B cell (primary cell): ENCODE measurements at places on chromosomes 2 and 18.

DNA sequence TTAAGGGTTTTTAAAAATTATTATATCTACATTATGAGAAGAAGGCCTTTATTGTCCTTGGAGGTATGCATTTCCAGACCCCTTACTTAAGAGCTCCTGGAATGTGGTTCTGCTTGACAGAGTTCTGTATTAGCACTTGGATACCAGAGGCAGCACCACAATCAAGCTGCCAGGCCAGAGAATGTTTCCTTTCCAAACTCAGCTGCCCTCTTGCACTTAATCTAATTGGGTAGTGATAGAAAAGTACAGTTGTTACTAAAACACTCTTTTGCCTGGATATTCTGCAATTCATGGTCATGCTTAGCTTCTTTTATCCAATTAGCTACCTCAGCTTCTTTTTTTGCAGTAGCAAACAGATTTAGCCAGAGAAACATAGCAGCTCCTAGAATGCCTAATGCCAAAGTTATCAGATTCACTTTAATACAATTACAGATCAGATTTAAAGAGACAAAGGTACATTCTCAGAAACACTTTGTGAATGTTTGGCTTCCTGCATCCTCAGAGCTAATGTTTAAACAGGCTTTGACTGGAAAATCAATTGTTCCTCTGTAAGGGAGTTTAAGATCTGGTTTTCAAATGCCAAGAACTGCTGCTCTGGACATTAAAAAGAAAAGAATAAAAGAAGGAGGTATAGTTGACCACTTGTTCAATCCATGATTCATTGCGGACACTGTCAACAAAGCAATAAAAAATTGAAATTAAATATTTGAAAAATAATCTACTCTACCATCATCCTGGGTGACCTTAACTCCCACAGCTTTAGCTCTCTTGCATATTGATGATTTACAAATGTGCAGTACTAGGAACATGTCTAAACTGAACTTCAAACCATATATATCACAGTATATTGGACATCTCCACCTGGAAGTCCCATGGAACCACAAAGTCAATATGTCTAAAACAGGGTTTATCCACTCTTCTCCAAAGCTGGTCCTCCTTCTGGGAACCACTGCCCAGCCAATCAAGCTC, 12.8 kb downstream of the NOSTRIN start:
- DNase-seq: no peak

- no peak for DNase-seq
Observed at GRCh38 chr2:81650048-81650971, 1345.8 kb upstream of the LRRTM1 start.

DNA sequence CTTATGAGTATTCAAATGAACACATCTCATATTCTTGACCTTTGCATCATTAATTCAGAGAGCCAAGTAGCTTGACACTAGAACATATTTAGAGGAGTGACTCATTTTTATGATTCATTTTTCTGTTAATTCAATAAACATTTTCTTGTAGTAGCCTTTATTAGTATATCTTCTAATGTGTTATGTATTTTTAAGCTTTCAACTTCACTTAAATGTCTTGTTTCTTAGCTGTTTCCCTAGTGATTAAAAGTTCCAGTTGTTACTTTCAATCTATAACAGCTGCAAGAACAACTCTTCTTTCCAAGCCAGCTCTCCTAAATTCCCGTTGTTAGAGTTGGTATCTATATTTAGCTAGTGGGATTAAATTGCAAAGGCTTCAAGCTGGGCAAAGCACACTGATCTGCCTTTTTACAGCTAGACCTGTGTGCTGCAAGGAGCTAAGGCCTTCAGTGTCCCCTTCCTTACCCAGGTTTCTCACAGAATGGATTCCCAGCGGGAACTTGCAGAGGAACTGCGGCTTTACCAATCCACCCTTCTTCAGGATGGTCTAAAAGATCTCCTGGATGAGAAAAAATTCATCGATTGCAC, at the start of gene KLHL41:
Gene KLHL41, plus strand, starts transcription at position 405 of the 588 bp plus-strand sequence. Its CDS starts 77 bp downstream, at position 482.
- DNase-seq: no peak

- DNase-seq: no peak
Observed at GRCh38 chr2:168538534-168538933, 82.5 kb downstream of the CERS6 start.

- no peak for DNase-seq
Observed at GRCh38 chr2:218691234-218691633, 19.3 kb downstream of the STK36 start.

DNA sequence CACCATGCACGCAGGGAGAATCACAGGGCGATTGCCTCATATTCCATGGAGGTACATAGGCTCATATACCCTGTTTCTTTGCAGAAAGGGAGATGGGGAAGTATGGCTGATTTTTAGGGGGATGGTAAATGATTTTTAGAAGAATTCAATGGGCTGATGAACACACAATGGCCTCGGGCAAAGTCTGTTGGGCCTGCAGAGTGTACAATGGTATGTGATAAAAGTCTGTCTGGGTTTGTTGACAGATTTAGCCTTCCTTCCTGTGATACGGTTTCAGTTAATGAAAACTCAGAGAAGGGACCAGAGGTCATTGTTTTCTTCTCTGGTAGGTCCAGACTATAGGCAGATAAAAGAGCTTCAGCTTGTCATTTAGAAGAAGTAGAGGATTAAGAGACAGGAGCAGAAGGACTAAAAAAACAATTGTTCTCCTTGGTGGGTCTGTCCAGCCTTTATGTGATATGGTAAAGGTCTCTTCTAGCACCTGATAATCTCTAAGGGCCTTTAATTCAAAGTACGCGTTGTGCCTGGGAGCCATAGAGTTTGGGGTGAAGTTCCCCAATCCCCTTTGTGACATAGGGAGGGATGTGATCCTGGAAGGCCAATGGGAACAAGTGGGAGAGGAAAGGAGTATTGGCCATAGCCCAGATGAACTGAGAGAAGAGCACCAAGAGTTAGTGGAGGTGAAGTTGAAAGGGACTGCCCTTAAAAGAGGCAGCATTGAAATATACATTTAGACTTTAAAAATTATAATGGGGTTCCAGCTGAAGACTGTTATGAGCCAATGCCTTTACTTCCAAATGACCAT, 107.5 kb upstream of the SERPINE2 start:
- no peak for DNase-seq

DNA sequence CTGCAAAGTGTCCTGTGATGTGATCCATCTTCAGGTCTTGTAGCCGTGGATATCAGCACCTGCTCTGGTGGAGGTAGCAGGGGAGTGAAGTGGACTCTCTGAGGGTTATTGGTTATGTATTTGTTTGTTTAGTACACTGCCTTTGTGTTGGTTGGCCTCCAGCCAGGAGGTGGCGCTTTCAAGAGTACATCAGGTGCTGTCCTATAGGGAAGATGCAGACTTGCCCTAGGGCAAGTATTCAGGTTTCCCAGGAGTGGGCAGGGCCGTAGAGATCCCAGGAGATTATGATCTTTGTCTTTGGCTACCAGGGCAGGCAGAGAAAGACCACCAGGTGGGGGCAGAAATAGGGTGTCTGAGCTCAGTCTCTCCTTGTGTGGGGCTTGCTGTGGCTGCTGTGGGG, 411.8 kb downstream of the SOX11 start:
- no peak for DNase-seq

- no peak for DNase-seq
Observed at GRCh38 chr2:186309901-186310300, 176.2 kb upstream of the ZC3H15 start.

- DNase-seq: no peak
Observed at GRCh38 chr2:33069894-33070651, 123.3 kb downstream of the LTBP1 start.

- no peak for DNase-seq
Observed at GRCh38 chr18:69954719-69955480, 7.2 kb upstream of the CD226 start.

DNA sequence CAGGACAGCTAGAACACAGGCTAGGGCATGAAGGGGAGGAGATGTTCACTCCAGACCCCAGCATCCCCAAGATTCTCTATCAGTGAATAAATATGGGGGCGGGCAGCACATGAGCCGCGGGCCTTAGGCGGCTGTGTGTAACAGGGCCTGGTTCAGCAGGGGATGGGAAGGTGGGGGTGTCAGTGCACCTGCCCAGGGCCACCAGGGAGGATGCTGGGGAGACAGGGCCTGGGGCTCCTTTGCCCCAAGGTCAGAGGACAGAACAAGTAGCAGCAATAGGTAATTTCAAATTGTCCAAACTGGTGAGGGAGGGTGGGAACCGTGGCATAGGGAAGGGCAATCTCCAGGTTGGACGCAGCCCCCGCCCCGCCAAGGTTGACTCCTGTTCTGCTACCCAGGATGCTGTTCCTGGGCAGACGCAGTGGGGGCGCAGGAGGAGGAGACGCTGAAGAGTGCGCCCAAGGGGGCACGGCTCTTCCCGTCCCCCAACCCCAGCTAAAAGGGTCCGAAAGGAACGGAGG, 16.2 kb downstream of the CYP26B1 start:
- DNase-seq: no peak

- no peak for DNase-seq
Observed at GRCh38 chr18:58785171-58785805, 79.4 kb upstream of the ZNF532 start.

GRCh38 chr2:226450141-226450540, 349.5 kb downstream of the IRS1 start:
- no peak for DNase-seq

GRCh38 chr2:147275943-147276342, 568.9 kb upstream of the ACVR2A start:
- DNase-seq: no peak

DNA sequence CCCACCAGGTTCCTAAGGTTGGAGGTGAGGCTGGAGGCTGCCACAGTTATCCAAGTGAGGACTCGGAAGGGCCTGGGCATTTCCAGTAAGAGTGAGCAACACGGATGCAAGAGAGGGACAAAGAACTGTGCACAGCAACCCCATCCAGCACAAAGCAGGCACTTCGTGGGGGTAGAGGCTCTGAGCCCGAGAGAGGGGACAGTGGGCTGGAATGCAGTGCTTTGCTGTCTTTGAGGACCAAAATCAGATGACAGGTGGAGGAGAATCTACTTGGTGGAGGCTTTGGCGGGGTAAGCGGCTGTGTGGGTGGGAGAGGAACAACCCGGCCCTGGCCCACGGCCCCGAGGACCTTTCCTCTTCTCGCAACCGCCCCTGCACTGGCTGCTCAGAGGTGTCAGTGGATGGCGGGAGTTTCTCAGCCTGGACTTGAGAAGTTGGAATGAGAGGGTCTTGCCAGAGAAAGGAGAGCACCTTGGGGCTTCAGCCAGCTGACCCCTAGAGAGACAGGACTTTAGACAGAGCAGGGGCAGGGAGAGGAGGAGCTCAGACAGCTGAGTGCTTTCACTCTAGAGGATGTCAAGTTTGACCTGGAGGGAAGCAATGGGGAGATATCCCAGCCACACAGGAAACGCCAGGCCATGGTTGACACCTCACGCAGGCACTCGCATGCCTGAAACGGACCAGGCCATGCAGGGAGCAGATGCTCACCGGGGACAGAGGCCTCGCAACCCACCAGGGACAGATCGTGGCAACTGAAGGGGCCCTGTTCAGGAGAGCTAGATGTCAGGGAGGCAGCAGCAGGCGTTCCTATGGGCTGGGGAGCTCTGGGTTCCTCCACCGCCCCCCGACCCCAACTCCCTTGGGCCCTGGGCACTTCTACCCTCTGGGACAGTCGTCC, 11.6 kb downstream of the RAMP1 start:
- no peak for DNase-seq

GRCh38 chr2:85266146-85267041, 61.4 kb downstream of the TGOLN2 start:
- DNase-seq: peak; percentile 56

DNA sequence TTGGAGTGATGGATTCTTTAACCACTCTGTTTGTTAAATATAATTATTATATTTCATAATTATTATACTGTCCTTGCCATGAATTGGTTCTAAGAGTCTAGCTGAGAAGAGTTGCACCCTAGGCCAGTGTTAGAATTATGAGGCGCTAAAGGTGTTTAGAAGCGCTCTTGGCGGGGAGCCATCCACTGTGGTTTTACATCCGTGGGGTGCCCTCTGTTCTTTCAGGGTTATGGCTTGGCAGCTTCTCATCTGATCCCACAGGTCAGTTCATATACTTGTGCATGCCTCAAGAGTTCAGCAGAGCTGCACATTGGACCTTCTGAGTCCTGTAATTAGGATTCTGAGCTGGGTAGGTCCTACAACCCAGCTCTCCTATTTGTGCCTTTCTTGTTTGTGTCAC, 9.1 kb downstream of the ASAP2 start:
- no peak for DNase-seq

- DNase-seq: no peak
Observed at GRCh38 chr2:55017880-55018279, 32.4 kb downstream of the RTN4 start.

DNA sequence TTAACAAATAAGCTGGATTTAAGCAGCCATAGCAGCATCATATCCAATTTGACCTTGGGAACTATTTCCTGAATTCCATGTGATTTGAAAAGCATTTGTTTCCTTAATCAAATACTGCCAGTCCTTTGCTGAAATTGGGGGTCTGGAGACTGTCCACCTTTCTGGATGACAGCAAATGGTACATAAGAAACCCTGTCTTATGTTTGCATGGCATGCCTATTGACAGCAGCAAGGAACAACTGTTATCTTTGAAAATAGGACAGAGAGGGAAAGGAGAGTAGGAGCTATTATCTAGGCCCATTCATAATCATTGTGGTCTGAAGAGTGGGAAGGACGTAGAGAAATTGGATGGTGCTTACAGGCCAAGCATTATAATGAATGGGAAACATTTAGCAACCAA, 129.2 kb upstream of the CTNNA2 start:
- DNase-seq: no peak

DNA sequence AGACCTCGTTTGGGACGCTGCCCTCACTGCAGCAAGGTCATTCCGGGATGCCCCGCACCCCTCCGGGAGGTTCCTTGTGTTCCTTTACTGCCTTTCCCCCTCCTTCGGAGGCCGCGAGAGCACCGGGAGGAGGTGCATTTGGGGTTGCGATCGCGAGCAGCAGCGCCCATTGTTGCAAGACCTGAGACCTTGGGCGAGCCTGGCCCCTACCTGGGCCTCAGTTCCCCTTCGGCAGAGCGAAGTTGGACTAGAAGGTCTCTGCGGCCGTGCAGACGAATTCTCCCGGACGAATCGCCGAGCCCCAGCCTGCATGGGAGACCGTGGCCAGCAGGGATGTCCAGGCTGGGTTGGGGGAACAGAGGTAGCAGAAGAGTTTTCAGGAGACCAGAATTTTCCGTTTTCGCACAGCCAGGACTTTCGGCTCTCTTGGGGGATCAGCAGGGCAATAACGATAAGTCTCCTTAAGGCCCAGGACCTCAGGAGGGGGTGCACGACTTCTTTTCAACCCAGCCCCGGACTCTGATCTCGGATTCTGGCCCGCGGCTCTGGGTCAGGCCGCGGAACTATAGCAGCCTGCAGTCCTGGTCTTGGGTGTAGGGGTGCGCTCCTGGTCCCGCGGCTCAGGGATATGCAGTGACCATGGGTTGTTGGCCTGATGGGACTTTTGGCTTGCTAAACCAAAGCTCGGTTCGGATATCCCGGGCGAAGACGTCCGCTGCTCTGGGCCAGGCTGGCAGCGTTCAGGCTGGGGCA, 2.8 kb downstream of the GDF7 start:
- peak; percentile 33 for DNase-seq

DNA sequence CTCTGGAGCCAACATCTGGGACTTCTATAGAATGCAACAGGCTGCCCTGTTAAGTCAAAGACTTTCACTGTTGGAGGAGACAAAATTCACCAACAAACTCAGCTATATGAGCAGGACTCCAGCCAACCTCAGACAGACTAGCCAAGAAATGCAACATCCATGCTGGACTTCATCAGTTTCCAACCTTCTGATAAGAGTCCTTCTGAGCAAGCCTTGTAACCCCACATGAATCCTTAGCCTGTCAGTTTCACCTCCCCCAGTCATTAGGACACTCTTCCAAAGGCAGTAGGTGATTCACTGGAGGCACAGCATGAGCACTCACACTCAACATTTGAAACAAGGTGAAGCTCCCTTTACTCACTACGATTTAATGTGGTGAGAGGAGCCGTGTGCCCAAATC, 5.8 kb downstream of the TBC1D8 start:
- no peak for DNase-seq
